ENCODE measurements at places on chromosomes 3 and 15. TPM values are rescaled to one million over a fixed set of nuclear protein-coding genes. Genes with fewer than 3 reads are reported as not detected.

DNA sequence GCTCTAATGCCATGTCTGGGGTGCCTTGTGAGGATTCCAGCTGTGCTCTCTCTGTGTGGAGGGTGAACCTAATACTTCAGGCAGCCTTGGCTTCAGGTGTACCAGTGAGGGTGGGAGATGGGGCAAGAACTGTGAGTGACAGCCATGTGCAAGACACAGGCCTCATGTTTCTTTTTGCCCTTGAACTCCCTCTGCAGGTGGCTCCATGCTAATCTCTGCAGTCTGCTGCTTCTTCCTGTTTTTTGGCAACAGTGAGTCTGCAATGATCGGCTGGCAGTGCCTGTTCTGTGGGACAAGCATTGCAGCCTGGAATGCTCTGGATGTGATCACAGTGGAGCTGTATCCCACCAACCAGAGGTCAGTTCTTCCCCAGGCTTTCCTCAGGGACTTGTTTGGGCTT lies 189.3 kb downstream of the SV2B start:
- peak overlapping the region; percentile 10 for H3K4me3 ChIP-seq
- peaks cover 7% of the 10 kb centered on the region for H3K4me1 ChIP-seq
- no peaks in the 10 kb centered on the region for H3K27me3 ChIP-seq
- H3K36me3 ChIP-seq = no peaks in the 10 kb centered on the region
- no peak overlapping the region for H3K27ac ChIP-seq
- DNase-seq = peak; percentile 80

GRCh38 chr3:66386925-66387650 lies 113.7 kb downstream of the LRIG1 start:
- H3K36me3 ChIP-seq = peaks cover 45% of the 10 kb centered on the region
- no peaks in the 10 kb centered on the region for H3K27me3 ChIP-seq
- H3K4me1 ChIP-seq = peaks cover 26% of the 10 kb centered on the region

GRCh38 chr3:124263168-124263567 lies 271.2 kb upstream of the ROPN1 start:
- no peaks in the 10 kb centered on the region for H3K4me1 ChIP-seq
- no peak overlapping the region for H3K4me3 ChIP-seq
- H3K36me3 ChIP-seq = no peaks in the 10 kb centered on the region
- no peaks in the 10 kb centered on the region for H3K27me3 ChIP-seq
- H3K27ac ChIP-seq = no peak overlapping the region

DNA sequence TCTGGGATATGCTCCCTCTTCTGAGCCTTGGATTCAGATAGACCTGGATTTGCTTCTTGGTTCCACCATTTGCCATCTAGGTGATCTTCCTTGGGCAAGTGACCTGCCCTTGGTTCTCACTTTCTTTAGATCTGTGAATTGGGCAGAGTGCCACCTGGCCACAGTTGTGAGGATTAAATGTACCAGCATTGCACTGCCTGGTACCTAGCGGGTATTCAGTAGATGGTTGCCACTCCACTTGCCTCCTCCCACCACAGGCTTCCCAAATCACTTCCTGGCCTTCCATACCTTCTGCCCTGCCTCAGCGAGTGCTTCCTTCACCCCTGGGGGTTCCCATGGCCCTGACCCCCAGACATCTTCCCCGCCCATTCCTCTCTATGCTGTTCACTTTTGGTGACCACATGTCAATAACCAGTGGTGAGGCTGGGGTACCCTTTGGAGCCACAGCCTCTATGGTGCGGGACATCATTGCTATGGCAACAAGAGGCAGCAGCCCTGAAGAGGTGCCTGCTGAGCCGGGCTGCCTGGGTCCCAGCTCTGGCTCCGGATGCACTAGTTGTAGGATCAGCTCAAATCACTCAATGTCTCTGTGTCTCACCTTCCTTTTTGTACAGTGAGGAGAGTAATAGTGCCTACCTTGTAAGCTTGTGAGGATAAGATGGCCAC lies 40.5 kb downstream of the CMTM7 start:
- no peak overlapping the region for H3K27ac ChIP-seq
- H3K4me1 ChIP-seq = peaks cover 6% of the 10 kb centered on the region
- H3K4me3 ChIP-seq = no peak overlapping the region
- H3K36me3 ChIP-seq = no peaks in the 10 kb centered on the region
- no peak for DNase-seq

DNA sequence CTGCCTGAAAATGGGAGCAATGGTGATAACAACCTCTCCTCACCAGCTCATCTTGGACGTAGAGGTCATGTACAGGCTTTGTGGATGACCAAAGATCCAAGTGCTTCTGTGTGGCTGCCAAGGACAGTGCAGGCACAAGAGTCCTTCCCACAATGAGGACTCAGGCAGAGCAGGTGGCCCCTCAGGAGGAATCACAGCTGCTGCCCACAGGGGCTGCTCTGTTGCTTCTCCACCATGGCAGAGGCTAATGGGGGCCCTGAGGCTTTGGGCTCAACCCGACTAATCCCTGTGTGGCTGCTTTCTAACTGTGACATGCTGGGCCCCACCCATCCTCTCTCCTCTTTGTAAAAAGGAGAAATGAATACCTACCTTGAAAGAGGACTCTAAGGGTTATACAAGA lies 58.1 kb upstream of the MRPS22 start:
- H3K27ac ChIP-seq = no peak overlapping the region
- DNase-seq = no peak
- H3K4me1 ChIP-seq = no peaks in the 10 kb centered on the region
- no peaks in the 10 kb centered on the region for H3K27me3 ChIP-seq
- H3K36me3 ChIP-seq = no peaks in the 10 kb centered on the region
- no peak overlapping the region for H3K4me3 ChIP-seq

C2CD4A gene
- not detected for total RNA-seq

GP9 gene
- total RNA-seq = not detected
